ENCODE measurements at places on chromosomes 5 and 9. TPM values are rescaled to one million over a fixed set of nuclear protein-coding genes. Genes with fewer than 3 reads are reported as not detected.

SMIM33 gene
- not detected for total RNA-seq

SPINK7 gene
- total RNA-seq: not detected

CCDC112 gene
- 5.4 TPM for total RNA-seq

INSL6 gene
- total RNA-seq: not detected

SPATA9 gene
- total RNA-seq: not detected

ZNF346 gene
- total RNA-seq: 16.4 TPM

CDO1 gene
- total RNA-seq: 7.4 TPM

TMEM141 gene
- 77.2 TPM for total RNA-seq

SLC25A2 gene
- 0.31 TPM for total RNA-seq

DEPDC1B gene
- total RNA-seq: 4.9 TPM

SVEP1 gene
- 3.5 TPM for total RNA-seq

Data from aortic smooth muscle cell (primary cell).